ENCODE measurements at places on chromosomes 3 and 15. TPM values are rescaled to one million over a fixed set of nuclear protein-coding genes. Genes with fewer than 3 reads are reported as not detected.

Gene CILP
- polyA plus RNA-seq: not detected

Gene PRRT3
- polyA plus RNA-seq: 3.0 TPM

Gene SLC7A14
- polyA plus RNA-seq: not detected

Gene GOLGA6L2
- not detected for polyA plus RNA-seq

Gene CDHR4
- not detected for polyA plus RNA-seq

Gene NKIRAS1
- 5.8 TPM for polyA plus RNA-seq

Gene PLA2G4E
- polyA plus RNA-seq: not detected

Gene ESYT3
- not detected for polyA plus RNA-seq

Gene SCG3
- polyA plus RNA-seq: not detected

Gene CYP8B1
- not detected for polyA plus RNA-seq

Gene SI
- polyA plus RNA-seq: not detected

Gene GHSR
- polyA plus RNA-seq: not detected

Gene KLF15
- not detected for polyA plus RNA-seq

Gene IL5RA
- polyA plus RNA-seq: not detected

Gene TRNT1
- 27.2 TPM for polyA plus RNA-seq

Gene SUSD5
- polyA plus RNA-seq: 0.22 TPM

Gene SOX14
- not detected for polyA plus RNA-seq

Gene TRIM42
- not detected for polyA plus RNA-seq

Gene GSK3B
- polyA plus RNA-seq: 14.0 TPM

Gene BLM
- 7.0 TPM for polyA plus RNA-seq

Gene KNG1
- not detected for polyA plus RNA-seq

Gene TPRG1
- 10.8 TPM for polyA plus RNA-seq

Gene MAGI1
- polyA plus RNA-seq: 0.10 TPM

Gene KCNMB3
- polyA plus RNA-seq: 0.65 TPM

Gene FBXO40
- polyA plus RNA-seq: not detected

Gene TRH
- polyA plus RNA-seq: not detected

Gene FMN1
- polyA plus RNA-seq: 0.32 TPM

Gene AGBL1
- not detected for polyA plus RNA-seq

Gene NLGN1
- polyA plus RNA-seq: not detected

Gene AADACL2
- not detected for polyA plus RNA-seq

Gene PIERCE2
- polyA plus RNA-seq: not detected

Gene THAP10
- not detected for polyA plus RNA-seq

Gene MESP2
- not detected for polyA plus RNA-seq

Gene GAP43
- polyA plus RNA-seq: not detected

Gene ZNF619
- 2.1 TPM for polyA plus RNA-seq

Gene CHRNA7
- 1.4 TPM for polyA plus RNA-seq

Gene BTLA
- polyA plus RNA-seq: 3.8 TPM

Gene CLDN18
- polyA plus RNA-seq: not detected

Gene SRGAP3
- 2.0 TPM for polyA plus RNA-seq

Gene PYGO1
- polyA plus RNA-seq: not detected

Gene LYZL4
- not detected for polyA plus RNA-seq

Gene GOLGA8T
- not detected for polyA plus RNA-seq

Gene GP5
- polyA plus RNA-seq: 0.41 TPM

Gene CNTN4
- not detected for polyA plus RNA-seq

Gene SCN11A
- not detected for polyA plus RNA-seq

Gene SLC2A2
- not detected for polyA plus RNA-seq

Gene EFCAB12
- polyA plus RNA-seq: not detected

Gene ALG1L2
- not detected for polyA plus RNA-seq

Gene AHSG
- not detected for polyA plus RNA-seq

Gene THSD4
- polyA plus RNA-seq: not detected

Gene DAZL
- not detected for polyA plus RNA-seq

Gene LRTM1
- polyA plus RNA-seq: not detected

Gene NAALADL2
- not detected for polyA plus RNA-seq

Gene SMAD6
- not detected for polyA plus RNA-seq

Gene CD200
- polyA plus RNA-seq: 4.8 TPM

Gene SEMA3G
- 5.4 TPM for polyA plus RNA-seq
